Astrocyte of the spinal cord (primary cell): ENCODE measurements at places on chromosomes 5 and 9.

DNA sequence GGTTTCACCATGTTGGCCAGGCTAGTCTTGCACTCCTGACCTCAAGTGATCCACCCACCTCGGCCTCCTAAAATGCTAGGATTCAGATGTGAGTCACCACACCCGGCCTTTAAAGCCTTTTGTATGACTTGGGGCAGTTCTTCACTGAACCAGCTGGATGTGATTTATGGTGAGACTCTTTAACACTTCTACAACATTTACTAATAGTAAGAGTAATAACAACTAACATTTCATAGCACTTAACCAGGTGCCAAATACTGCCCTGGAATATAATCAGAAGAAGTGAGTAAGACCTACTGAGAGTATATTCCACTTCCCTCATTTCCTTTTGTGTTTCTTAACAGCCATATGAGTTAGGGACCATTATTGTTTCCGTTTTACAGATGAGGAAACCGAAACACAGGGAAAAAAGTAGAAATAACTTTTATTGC, 10.0 kb downstream of the ZSWIM6 start:
- peak; percentile 72 for DNase-seq

GRCh38 chr9:121398374-121398773, 28.3 kb upstream of the STOM start:
- DNase-seq = peak; percentile 91

DNA sequence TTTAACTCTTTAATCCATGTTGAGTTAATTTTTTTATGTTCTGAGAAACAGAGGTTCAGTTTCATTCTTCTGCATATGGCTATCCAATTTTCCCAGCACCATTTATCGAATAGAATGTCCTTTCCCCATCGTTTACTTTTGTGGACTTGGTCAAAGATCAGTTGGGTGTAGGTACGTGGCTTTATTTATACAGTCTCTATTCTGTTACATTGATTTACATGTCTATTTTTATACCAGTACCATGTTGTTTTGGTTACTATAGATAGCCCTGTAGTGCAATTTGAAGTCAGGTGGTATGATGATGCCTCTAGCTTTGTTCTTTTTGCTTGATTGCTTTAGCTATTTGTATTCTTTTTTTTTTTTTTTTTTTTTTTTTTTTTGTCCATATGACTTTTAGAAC, 462.0 kb downstream of the HTR1A start:
- no peak for DNase-seq

DNA sequence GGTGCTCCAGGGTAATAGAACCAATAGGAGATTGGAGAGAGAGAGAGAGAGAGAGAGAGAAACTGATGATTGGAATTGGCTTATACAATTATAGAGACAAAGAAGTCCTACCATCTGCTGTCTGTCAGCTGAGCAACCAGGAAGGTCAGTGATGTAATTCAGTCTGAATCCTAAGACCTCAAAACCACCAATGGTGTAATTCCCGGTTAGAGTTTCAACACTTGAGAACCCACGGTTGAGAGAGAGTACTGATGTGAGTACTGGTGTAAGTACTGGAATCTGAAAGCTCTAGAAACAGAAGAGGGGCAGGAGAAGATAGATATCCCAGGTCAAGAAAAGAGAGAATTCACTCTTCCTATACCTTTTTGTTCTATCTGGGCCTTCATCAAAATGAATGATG, 775.8 kb downstream of the EFNA5 start:
- peak; percentile 20 for DNase-seq

- DNase-seq = no peak
Observed at GRCh38 chr9:38117651-38118050, 48.6 kb upstream of the SHB start.

DNA sequence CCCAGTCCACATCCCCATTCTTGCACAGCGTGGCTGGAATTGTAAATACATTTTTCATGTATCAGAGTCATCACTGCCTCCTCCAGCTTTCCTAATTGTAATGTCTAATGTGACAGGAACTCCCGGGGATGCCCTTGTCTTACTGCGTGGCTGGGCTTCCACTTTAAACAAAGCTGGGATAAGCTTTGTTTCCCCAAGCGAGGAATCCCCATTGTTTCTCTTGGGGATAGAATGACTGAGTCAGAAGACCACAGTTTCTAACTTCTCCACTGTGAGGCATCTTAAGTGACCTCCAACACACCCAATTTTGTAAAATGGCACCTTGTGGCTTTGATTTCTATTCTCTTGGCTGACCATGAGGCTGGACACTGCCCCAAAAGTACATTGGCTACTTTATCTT, 22.4 kb downstream of the ARPC5L start:
- peak; percentile 37 for DNase-seq

GRCh38 chr9:117403403-117403811, 11.4 kb downstream of the ASTN2 start:
- no peak for DNase-seq

- DNase-seq = no peak
Observed at GRCh38 chr5:178241231-178241663, 8.6 kb upstream of the PHYKPL start.
